GF-D8 (cell line): ENCODE measurements at places on chromosomes 12 and 14.

GRCh38 chr12:85489194-85489593, 209.2 kb downstream of the ALX1 start:
- DNase-seq = no peak

GRCh38 chr12:49888461-49889151, 15.1 kb downstream of the FAIM2 start:
- no peak for DNase-seq

DNA sequence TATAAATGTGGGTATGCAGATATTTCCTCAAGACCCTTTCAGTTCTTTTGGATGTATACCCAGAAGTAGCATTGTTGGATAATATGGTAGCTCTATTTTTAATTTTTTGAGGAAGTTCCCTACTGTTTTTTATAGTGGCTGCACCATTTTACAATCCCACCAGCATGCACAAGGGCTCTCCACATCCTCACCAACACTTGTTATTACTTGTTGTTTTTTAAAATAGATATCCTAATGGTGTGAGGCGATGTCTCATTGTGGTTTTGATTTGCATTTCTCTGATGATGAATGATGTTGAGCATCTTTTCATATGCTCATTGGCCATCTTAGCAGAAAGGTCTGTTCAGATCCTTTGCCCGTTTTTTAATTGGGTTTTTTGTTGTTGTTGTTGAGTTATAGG, 47.1 kb downstream of the DIP2B start:
- DNase-seq = no peak

- DNase-seq = no peak
Measured at GRCh38 chr12:98894412-98895085, 249.5 kb downstream of the APAF1 start.

DNA sequence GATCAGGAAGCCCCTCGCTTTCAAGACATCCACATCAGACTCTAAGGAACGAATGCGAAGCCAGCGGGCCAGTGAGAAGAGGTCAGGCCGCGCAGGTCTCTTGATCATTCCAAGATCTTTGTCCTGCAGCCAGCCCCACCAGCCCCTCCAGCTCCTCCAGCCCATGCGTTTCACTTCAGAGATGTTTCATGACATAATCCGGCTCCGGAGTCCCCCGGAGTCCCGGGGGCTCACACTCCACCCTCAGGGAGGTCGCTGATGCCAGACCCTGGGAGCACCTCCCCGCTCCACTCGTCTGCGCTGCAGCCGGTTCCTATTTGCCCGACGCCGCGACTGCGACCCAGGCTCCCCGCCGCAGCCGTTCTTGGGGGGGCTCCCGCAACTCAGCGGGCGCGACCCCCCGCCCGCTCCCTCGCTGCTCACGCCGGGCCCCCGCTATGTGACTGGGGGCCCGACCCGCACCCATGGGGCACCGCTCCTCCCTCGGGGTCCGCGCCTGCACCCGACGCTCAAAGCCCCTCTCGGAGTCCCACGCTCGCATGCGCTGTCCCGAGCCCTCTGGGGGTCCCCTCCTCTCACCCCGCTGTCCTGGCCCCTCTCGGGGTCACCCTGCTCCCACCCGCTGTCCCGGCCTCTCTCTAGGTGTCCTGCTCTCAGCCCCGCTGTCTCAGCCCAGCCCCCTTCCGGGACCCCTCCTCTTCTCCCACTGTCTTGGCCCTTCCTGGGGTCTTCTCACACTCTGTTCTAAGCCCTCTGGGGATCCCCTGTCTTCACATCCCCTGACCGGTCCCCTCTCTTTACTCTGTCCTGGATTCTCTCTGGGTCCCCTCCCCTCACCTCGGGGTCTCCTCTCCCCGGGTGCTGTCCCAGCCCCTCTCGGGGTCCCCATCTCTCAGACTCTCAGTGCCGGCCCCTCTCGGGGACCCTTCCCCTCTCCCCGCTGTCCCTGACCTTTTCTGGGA, 1.1 kb downstream of the TAOK3 start:
- no peak for DNase-seq

GRCh38 chr14:100376751-100377171, 53.6 kb downstream of the SLC25A47 start:
- DNase-seq = no peak

GRCh38 chr12:128286970-128287369, 20.0 kb downstream of the TMEM132C start:
- no peak for DNase-seq

- no peak for DNase-seq
Measured at GRCh38 chr12:123813349-123813748, 51.2 kb downstream of the DNAH10 start.

- DNase-seq = no peak
Measured at GRCh38 chr12:47818467-47819137, 1.1 kb downstream of the HDAC7 start.
